ENCODE measurements at places on chromosomes 1 and 21.

GRCh38 chr1:27624467-27625178, 10.4 kb downstream of the FGR start:
- no peak for DNase-seq

- no peak for DNase-seq
Observed at GRCh38 chr1:54869173-54869851, 17.7 kb downstream of the DHCR24 start.

DNA sequence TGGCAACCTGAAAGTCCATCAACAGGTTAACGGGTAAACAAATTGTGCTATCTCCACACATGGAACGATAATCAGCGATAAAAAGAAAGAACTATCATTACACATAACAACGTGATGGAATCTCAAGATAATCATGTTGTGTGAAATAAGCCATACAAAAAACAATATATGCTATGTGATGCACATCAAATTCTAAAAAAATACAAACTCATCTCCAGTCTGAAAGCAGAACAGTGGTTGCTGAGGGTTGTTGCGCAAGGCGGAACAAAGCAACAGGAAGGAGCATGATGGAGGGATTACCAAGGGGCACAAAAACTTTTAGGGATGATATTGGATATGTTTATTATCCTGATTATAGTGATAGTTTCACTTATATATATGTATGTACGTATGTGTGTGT, 324.8 kb downstream of the VAV3 start:
- no peak for DNase-seq

GRCh38 chr1:103372866-103373265, 152.6 kb upstream of the RNPC3 start:
- DNase-seq = no peak

DNA sequence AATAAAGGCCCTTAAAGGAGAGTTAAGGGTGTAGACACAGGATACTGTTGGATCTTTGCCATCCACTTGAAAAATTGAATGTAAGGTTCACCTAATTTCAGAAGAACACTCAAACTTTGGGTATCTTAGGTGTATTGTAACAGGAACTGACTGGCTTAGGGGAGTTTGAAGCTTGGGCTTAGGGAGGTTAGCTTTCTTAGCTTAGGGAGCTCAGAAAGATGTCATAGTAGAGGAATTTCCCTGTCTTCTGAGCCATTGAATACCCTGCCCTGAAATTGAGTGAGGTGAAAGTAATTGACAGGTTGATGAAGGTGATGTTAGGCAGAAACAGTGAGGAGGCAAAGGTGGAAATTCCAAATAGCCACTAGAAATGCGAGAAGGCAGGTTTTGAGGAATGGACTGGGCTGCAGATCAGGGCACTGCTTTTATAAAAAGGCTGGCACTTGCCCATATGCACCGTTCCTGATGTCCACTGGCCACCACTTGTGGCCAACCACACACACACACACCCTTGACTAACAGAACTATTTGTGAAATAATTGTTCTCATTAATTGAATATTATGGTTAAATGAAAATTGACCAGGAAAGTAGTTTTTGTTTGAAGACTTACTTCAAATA, 16.5 kb downstream of the BACH1 start:
- no peak for DNase-seq

GRCh38 chr1:224095867-224096266, 18.0 kb upstream of the FBXO28 start:
- no peak for DNase-seq

DNA sequence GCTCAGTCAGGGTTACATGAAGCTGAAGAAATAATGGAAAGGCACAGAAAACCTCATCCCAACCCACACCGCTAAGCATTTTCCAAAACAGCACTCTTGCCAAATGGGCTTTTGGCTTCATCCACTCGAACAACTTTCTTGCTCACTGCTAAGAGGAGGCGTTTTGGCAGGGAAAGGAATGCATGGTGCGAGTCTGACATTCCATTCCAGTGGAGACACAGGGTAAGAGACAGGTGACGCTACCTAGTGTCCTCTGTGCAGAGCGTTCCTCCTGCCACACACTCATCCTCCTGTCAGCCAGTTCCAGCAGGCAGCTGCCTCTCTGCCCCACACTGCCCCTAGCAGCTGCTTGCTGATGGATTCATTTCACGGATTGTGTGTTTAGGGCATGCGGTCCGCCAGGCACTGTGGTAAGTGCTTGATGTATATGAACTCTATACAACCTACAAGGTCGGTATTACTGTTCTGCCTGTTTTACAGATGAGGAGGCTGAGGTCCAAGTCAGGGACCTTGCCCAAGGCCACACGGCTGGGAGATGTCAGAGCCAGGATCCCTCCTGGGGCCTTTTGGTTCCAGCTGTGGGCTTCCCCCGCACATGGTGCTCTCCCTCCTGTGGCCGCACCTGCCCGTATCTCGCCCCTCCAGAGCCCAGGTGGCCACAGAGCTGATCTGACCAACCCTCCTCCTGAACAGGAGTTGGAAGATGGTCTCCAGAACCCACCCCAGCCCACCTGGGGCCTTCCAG, 25.7 kb upstream of the BACE2 start:
- no peak for DNase-seq

GRCh38 chr1:19421365-19421764, 64.0 kb downstream of the CAPZB start:
- no peak for DNase-seq

- DNase-seq = no peak
Observed at GRCh38 chr1:173208146-173208545, 1.0 kb upstream of the TNFSF4 start.

DNA sequence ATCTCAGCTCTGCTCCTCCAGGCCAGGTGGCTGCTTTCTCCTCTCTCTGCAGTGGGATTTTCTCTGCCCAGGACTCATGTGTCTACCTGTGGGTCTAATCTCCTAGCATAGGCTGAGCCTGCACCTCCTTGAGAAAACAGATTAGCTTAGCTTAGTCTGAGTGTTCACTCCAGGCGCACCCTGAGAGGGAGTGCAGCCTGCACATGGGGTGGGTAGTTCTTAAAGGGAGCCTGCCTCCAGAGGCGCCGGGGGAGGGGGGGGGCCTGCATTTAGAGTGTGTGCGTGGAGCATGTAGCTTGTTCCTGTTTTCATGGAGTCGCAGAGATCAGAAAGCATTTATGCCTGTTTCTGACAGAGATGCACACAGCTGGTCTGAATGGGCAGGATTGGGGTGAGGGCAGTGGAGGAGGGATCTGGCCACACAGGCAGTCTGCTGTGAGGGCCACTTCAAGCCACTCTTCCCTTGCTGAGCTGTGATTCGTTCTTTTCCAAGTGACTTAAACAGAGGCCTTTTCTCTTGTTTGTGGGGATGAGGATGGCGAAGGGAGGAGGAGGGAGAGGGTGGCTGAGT, 45.2 kb downstream of the GALNT2 start:
- no peak for DNase-seq

- no peak for DNase-seq
Observed at GRCh38 chr1:43868741-43869067, 64.9 kb upstream of the ARTN start.

- DNase-seq = no peak
Observed at GRCh38 chr1:30378991-30379581, 344.3 kb downstream of the MATN1 start.

- DNase-seq = no peak
Observed at GRCh38 chr1:168116327-168116799, 20.4 kb downstream of the GPR161 start.

GRCh38 chr1:186476264-186477040, 15.5 kb upstream of the PDC start:
- DNase-seq = no peak

Measured in NCI-H1930 (cell line).